ENCODE measurements at places on chromosomes 3 and 15.
A peak's percentile ranks its signal among the peaks of the same experiment; 100 is the strongest.

DNA sequence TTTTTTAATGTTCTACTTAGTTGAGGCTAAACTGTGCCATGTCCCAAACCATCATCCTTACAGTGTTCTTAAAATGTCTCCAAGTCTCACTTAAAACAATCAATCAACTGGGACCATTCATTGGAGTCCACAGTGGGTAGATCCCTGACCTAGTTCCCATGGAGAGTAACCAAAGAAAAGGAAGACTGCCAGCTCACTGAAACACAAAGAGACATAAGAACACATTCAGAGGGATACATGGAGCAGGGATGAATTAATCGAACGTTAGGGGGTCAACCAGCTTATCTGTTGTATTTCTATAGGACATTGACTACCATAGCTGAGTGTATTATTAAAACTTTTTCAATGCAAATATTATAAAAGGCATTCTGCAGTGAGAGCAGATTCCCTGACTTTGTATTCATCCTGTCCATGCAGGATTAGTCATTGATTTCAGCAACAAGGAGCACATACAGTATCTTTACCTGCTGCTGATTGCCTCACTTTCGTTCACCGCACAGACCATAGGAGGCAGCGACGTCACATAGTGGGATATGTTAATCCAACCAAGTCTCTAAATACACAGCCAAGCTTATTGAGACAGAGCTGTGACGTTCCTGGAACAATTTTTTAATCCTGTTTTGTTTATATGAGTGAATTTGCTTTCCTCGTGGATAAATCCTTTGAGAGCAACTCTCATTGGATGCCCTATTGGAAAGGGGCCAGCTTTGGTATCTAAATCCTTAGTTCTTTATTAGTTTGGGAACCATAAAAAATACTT, 364.9 kb upstream of the RBMS3 start:
- peak; percentile 32 for DNase-seq

GRCh38 chr15:84645997-84646396, 8.1 kb downstream of the WDR73 start:
- DNase-seq, result no peak

GRCh38 chr15:67142767-67143100, 77.3 kb downstream of the SMAD3 start:
- no peak for DNase-seq

GRCh38 chr3:16449369-16449768, 64.1 kb downstream of the RFTN1 start:
- no peak for DNase-seq

DNA sequence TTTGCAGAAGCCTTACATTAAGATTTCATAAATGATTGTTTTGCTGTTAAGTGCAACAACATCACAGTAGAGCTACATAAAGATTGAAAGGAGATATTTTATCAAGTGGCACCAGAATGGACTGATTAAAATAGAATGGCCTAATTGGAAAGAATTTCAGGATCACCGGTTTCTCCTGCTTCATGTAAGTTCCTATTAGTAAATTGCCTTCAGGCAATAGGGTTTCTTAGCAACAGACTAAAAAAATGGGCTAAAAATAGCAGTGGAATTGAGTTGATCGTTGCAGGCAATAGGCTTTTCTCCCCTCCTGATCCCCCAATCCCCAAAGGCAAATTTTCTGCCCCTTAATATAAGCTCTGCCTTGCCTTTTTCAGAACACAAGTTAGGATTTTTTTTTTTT, 917 bp downstream of the LNP1 start:
- DNase-seq, result no peak

DNA sequence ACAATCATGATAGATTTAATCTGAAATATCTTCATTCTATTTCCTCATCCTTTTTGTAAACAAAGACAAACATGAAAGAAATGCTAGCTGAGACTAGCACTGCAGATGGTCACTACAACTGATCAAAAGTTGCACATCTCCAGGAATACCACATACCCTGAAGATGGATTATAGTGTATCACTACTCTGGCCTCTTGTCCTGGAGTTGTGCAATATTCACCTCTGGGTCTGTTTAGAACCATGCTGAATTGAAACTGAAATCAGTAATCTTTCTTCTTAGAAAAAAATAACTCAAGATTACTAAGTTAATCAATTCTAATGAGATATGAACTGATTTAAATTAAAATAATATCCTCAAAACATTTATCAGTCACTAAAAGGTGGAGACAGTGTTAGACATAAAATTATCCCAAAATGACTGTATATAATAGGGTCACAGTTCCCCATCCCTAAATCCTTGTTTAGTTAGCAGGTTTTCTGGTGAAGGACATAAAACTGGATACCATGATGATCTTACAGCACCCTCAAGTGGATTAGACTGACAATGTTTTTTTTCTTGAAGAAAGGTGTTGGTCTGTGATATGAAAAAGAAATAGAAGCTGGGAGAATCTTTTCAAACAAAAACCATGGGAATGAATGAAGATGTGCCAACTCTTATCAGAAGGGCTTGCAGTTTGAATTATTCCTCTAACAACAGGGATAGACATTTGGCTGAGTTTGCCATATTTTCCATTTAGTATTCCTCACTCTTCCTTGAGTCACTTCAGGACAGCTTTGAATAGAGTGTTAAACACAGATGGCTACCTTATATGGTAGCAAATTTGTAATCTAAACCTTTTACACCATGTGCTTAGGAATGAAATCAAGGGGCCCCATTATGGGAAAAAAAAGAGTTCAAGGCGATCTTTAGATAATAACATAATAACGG, 7.1 kb upstream of the TTC14 start:
- no peak for DNase-seq

DNA sequence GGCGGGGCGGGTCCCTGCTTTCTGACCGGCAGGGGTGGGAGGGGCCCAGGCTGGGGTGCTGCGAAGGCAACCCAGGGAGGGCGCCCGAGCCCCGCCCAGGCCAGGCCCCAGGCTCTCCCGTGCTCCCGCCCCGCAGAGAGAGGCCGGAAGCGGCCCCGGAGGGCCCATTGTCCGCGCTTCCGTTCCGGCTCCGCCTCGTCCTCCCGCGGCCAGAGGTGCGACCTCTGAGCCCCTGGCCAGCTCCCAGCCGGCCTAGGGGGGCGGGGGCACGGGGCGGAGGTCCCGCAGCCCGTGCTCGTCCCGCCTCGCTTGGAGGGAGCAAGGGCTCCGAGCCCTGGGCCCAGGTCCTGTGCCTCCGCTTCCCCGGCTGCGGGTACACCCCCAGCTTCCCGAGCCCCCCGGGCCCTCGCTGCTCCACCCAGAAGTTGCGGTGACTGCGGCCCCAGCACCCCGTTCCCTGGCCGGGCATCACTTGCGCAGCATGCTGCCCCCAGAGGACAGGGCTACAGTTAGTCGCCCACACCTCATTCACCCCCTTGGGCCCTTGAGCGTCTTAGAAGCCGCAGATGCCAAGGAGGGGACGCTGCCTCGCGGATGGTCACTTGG, 20.4 kb upstream of the PLXND1 start:
- DNase-seq, result peak; percentile 83
